GOT3 (cell line): ENCODE measurements at places on chromosomes 3 and 15.

DNA sequence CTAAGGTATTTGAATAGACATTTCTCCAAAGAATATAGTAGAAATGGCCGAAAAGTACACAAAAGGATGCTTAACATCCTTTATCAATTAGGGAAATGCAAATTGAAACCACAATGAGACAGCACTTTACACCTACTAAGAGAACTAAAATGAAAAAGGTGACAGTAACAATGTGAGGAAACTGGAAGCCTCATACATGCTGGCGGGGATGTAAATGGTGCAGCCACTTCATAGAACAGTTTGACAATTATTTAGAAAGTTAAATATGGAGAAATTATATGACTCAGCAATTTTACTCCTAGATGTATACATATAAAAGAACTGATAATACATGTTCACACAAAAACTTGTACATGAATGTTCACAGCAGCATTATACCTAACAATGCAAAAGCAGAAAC is 13.4 kb downstream of the SPICE1 start:
- no peak for DNase-seq

DNA sequence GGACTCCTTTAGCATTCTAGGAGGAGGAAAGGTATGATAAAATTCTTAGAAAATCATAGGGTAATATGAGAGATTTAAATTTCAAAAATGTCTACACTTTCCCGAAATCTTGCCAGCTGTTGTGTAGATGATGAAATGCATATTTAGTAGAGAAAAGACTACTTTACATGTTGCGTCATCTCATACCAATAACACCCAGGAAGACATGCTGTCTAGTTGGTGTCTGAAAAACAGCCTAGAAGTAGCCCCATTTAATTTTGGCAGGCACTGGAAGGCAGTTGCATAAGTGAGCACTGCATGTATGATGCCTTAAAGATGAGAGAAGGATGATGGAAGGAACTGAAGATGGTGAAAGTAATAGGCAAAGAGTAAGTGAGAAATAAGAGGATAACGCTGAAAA is 310.5 kb upstream of the TPM1 start:
- no peak for DNase-seq

GRCh38 chr3:177446165-177446601 is 248.9 kb upstream of the TBL1XR1 start:
- DNase-seq, result no peak

- DNase-seq, result no peak
Measured at GRCh38 chr3:39169712-39170111, 16.3 kb upstream of the CSRNP1 start.

DNA sequence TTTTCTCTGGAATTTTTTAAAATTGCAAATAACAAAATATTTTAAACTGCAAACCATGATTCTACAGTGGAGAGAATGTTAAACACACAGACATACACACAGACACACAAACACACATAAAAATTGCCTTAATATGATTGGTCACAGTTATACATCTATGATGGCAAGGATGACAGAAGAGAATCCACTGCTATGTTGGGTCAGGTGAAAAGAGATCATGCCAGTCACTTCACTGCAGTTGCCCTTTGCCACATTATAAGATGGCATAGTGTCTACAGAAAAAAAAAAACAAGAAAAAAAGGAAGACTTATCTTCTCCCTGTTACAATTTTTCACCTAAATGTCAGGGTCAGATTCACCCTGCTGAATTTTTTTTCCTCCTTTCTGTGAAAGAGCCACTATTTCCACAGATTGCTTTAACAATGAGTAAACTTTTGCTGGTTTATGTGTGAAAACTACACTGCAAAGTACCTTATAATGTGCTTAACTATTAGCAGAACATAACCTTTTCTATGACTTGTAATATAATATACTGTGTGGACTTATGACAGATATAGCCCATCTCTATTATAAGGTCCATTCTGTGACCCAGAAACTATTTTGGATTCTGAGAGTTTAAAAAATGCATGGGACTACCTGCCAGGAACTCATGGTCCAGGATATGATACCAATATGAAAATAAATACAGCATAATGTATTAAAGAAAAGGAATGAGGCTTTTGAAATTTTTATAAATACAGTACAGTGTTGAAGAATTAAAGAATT is 111.9 kb downstream of the RBMS3 start:
- no peak for DNase-seq

- no peak for DNase-seq
Measured at GRCh38 chr3:55802816-55803215, 315.7 kb upstream of the WNT5A start.
